T-cell (primary cell): ENCODE measurements at places on chromosomes 5 and 9. TPM values are rescaled to one million over a fixed set of nuclear protein-coding genes. Genes with fewer than 3 reads are reported as not detected.

The GDNF gene
- total RNA-seq, result not detected

The TBCA gene
- 81.5 TPM for total RNA-seq

The SPINK13 gene
- not detected for total RNA-seq

The PCDHA13 gene
- not detected for total RNA-seq

The ISL1 gene
- total RNA-seq, result not detected
